GM23338 (cell line): ENCODE measurements at places on chromosomes 1 and 21. TPM values are rescaled to one million over a fixed set of nuclear protein-coding genes. Genes with fewer than 3 reads are reported as not detected.

- no peak overlapping the region for H3K27ac ChIP-seq
- H3K36me3 ChIP-seq: no peaks in the 10 kb centered on the region
- no peaks in the 10 kb centered on the region for H3K4me1 ChIP-seq
Measured at GRCh38 chr1:104987210-104987609, 1237.5 kb downstream of the AMY1C start.

GRCh38 chr1:150406483-150406882, 42.5 kb downstream of the RPRD2 start:
- peaks cover 37% of the 10 kb centered on the region for H3K4me1 ChIP-seq
- peak overlapping the region; percentile 65 for H3K27ac ChIP-seq
- no peaks in the 10 kb centered on the region for H3K27me3 ChIP-seq
- DNase-seq: peak; percentile 27

DNA sequence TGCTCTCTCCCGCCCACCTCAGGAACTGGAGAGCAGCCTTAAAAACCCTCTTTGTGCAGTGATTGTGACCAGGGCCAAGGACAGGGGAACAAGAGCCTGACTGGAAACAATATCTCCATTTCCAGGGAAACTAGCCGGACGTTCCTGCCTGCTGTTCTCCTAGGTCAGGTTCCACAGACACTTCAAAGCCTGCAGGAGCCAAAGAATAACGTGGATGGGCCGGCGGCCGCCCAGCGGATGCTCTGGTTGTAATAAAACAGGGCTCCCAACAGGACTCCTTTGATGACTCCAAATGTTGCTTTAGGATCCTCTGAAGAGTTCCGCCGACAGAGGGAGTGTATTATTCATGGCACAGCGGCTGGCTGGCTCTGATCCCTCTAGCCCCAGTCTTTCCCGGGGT, 162.2 kb downstream of the PLXNA2 start:
- H3K4me1 ChIP-seq: peaks cover 11% of the 10 kb centered on the region
- H3K27ac ChIP-seq: no peak overlapping the region
- no peaks in the 10 kb centered on the region for H3K36me3 ChIP-seq
- no peak overlapping the region for H3K4me3 ChIP-seq
- H3K27me3 ChIP-seq: no peaks in the 10 kb centered on the region
- peak; percentile 52 for DNase-seq

GRCh38 chr1:1309251-1310108, 1.1 kb downstream of the PUSL1 start:
- H3K4me1 ChIP-seq: peaks cover 7% of the 10 kb centered on the region; the same call in 1 of the 2 replicates
- no peaks in the 10 kb centered on the region for H3K27me3 ChIP-seq
- peak overlapping the region; percentile 90 for H3K4me3 ChIP-seq
- H3K36me3 ChIP-seq: peaks cover 8% of the 10 kb centered on the region; the same call in 1 of the 2 replicates
- DNase-seq: peak; percentile 63
- no peak overlapping the region for H3K27ac ChIP-seq

DNA sequence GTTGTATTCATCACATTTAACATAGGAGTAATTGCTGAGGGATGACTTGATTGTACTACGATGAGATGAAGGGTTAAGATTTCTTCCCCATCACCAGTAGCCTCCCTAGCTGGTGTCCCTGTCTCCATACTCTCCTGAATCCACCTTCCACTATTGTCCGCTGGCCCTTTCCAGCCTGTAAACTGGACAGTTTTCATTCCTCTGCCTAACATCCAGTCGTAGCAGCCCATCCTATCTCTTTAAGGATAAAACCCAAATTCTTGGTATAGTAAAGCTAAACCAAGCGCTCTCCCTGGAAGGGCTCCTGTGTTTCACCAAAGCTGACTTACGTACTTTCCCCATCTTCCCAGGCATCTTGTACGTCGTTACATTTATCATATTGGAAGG, 670 bp downstream of the COX20 start:
- peak overlapping the region; percentile 100 for H3K27ac ChIP-seq
- H3K36me3 ChIP-seq: no peaks in the 10 kb centered on the region
- H3K27me3 ChIP-seq: no peaks in the 10 kb centered on the region

- H3K4me1 ChIP-seq: peaks cover 15% of the 10 kb centered on the region
- H3K27ac ChIP-seq: no peak overlapping the region
- DNase-seq: peak; percentile 96
- H3K27me3 ChIP-seq: peaks cover 18% of the 10 kb centered on the region
Measured at GRCh38 chr1:30911059-30911954, 2.7 kb upstream of the SDC3 start.

DNA sequence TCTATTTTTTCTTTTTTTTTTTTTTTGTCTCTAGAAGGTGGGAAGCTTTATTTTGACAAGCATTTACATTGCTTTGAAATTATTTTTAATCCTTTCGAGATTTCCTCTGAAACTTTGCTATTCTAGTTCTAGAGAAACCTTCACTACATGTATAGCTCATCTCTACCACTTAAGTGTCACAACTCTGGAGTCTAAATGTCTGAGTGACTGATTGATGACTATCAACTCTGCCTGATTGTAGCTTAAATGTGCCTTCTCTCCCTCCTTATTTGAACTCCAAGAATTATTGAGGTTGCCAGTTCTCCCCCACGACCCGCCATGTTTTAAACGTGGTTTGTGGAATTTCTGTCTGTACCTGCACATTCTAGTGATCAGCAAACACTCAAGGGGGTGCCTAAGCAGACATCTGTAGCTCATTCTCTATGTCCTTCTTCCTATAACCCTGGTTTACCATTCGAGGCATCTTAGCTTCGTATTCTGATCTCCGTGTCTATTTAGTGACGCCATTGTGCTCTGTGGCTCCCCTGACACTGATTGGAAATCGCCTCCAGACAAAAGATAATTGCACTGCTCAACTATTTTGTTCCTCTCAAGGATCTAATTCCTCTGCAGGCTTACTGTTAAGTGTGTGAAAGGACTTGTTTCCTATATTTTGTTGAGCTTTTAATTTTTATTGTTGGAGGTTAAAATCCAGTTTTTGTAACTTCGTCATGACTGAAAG, 1570.6 kb downstream of the BRINP3 start:
- no peak overlapping the region for H3K4me3 ChIP-seq
- H3K4me1 ChIP-seq: no peaks in the 10 kb centered on the region
- H3K27ac ChIP-seq: no peak overlapping the region
- no peaks in the 10 kb centered on the region for H3K27me3 ChIP-seq

GRCh38 chr1:28086651-28087050, 1.8 kb downstream of the EYA3 start:
- H3K27me3 ChIP-seq: no peaks in the 10 kb centered on the region
- no peaks in the 10 kb centered on the region for H3K36me3 ChIP-seq
- H3K27ac ChIP-seq: no peak overlapping the region
- DNase-seq: no peak
- H3K4me3 ChIP-seq: peak overlapping the region; percentile 99

DNA sequence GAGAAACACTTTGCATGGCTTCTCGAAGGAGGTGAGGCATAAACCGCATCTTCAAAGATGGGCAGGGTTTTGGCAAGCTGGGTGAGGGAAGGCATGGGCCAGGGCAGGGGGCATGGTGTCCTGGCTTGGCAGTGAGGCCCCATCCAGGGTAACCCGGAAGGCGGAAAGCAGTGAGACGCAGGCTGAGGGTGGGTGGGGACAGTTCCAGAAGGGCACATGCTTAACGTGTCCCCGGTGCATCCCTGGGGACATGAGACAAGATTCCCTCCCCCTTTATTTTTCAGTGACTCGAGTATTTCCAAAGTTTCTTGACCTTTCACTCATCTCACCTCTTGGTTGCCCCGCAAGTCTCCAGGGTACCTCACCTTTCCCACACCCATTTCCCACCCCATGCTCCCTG, 122.8 kb upstream of the SLC25A33 start:
- H3K36me3 ChIP-seq: no peaks in the 10 kb centered on the region
- peaks cover 6% of the 10 kb centered on the region; the same call in 1 of the 2 replicates for H3K4me1 ChIP-seq
- no peak overlapping the region for H3K4me3 ChIP-seq
- no peak for DNase-seq
- H3K27me3 ChIP-seq: no peaks in the 10 kb centered on the region
- no peak overlapping the region for H3K27ac ChIP-seq

Gene GBP5
- total RNA-seq: not detected in 2 replicates

Gene DOCK7
- total RNA-seq: 37.3 and 37.4 TPM in 2 replicates

Gene NPHS2
- total RNA-seq: not detected in 2 replicates
